NCI-H460 (cell line): ENCODE measurements at places on chromosomes 11 and 22. TPM values are rescaled to one million over a fixed set of nuclear protein-coding genes. Genes with fewer than 3 reads are reported as not detected.

Gene SSH3
- total RNA-seq: 5.0 and 8.6 TPM in 2 replicates

Gene DKK3
- total RNA-seq: 0.74 TPM in 1 of 2 replicates, not detected in the other

Gene PDGFD
- 0.02 TPM in 1 of 2 replicates, not detected in the other for total RNA-seq

Gene P4HA3
- total RNA-seq: 6.7 and 7.4 TPM in 2 replicates

- DNase-seq: no peak
Observed at GRCh38 chr11:93648158-93648557, 13.3 kb upstream of the CEP295 start.

- DNase-seq: no peak
Observed at GRCh38 chr11:87397011-87397865, 359.5 kb downstream of the TMEM135 start.

- no peak for DNase-seq
Observed at GRCh38 chr22:48819961-48820360, 1007.7 kb downstream of the BRD1 start.

- DNase-seq: peak; percentile 59
Observed at GRCh38 chr22:37607010-37607934, 1.4 kb upstream of the GGA1 start.

- DNase-seq: no peak
Observed at GRCh38 chr11:85133636-85134035, 493.5 kb downstream of the DLG2 start.

DNA sequence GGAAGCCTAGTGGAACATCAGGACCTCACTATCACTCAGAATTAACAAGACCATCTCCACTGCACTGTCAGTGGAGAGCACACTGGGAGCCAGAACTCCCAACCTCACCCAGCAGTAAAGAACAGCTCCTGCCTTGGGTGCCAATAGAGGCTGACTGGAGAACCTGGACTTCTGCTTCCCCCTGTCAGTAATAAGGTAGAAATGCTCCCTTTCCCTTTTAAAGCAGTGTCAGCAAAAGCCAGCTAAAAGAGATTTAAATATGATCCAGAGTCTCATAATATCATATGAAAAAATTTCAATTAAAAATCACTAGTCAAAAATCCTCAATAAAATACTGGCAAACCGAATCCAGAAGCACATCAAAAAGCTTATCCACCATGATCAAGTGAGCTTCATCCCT lies 82.8 kb downstream of the SPATA19 start:
- no peak for DNase-seq

DNA sequence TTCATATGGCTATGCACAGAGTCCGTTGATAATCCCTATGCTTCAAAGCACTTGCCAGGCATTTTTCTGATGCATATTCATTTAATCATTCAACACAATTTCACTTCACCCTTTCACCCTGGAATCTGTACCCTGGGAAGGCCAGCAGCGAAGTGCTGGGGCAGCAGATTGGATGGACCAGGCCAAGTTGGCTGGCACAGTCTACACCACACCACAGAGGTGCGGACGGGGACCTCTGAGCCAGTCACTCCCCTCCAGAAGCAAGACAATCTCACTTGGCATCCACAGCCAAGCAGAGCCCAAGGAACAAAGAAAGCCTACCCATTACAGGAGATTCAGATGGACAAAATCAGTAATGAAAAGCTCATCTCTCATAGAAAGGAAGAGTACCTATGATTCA lies 130.2 kb downstream of the GALNT18 start:
- no peak for DNase-seq

GRCh38 chr11:10478066-10478465 lies 23.0 kb downstream of the AMPD3 start:
- no peak for DNase-seq

DNA sequence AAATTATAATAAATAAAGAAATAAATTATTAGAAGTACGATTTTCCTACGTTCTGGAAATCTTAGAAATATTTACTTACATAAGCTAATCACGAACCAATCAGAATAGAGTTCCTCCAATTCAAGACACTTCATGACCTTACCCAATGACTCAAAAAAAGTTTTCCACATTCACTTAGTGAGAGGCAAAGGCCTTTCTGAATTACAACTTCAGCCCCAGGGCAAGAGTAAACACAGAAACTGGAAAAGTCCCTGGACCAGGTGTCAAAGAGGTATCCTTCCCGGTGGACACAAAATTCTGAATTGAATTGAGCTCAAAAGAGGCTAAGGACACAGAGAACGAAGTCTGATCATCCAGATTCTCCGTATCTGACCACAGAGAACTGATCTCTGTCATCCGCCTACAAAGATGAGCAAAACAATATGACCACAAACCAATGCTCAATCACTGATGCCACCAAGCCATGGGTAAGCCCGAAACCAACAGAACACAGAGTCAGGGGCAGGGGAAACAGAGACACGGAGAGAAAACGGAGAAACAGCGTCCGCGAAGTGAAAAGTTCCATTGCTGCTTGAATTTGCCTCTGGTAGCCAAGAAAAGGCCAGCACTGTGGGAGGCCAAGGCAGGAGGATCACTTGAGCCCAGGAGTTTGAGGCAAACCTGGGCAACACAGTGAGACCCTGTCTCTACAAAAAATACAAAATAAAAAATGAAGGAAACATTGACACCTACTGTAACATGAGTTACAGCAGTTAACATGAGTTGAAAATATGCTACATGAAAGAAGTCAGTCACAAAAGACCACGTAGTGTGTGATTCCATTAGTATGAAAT lies 6.8 kb downstream of the BID start:
- no peak for DNase-seq

- DNase-seq: no peak
Observed at GRCh38 chr11:124071623-124071948, 30.5 kb upstream of the OR10G7 start.

DNA sequence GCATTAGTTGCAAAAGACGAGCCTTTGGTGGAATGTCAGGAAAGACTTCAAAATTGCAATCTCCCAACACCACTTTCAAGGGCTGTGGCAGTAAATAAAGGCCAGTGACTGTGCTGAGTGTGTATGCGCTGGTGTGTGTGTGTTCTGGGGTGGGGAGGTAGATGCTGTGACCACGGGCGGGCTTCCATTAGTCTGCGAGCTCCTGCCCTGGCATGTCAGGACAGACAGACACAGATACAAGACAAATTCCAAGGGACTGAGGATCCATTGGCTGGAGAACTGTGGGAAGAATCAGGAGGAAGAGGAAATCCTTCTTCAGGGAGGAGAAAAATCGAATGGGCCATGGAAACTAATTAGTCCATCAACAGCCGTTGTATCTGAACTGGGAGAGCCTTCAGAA lies 83.6 kb downstream of the FEZ1 start:
- DNase-seq: no peak

GRCh38 chr22:39999144-39999757 lies 4.5 kb downstream of the FAM83F start:
- peak; percentile 24 for DNase-seq

DNA sequence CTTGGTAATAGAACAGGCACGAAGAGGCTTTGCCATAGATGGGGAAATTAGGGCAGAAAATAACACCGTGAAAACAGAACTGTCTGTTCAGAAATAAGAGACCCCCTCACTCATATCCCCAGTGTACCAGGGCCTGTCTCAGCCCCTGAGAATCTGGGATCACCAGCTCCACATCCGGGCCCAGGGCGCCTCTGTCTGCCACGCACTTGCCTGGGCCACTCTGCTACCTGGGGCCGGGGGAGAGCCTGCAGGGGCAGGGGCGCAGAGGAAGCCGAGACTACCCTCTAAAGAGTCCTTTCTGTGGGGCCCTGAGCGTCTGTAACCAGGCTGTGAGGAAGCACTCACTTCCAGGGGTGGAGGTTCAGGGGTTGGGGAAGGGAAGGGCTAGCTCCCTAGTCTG lies 19.8 kb downstream of the NECTIN1 start:
- DNase-seq: no peak
